ENCODE measurements at places on chromosomes 2 and 18.

DNA sequence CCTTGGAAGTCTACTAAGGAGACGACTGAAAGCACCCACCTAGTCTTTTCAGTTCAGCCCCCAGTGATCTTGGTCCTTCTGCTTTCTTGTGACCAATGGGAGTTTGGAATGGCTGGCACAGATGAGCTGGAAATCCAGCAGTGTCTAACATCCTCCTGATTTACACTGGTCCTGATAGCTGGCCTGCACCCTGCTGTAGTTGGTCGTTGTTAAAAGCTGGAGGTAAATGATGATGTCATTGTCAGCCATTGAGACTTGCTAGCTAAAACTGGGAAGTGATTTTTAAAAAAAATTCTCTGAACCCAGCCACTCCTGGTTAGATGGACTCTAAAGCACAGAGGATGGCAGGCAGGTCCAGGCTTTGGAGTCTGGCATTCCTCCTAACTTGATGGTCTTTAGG is 19.3 kb downstream of the CCT7 start:
- DNase-seq, result no peak

DNA sequence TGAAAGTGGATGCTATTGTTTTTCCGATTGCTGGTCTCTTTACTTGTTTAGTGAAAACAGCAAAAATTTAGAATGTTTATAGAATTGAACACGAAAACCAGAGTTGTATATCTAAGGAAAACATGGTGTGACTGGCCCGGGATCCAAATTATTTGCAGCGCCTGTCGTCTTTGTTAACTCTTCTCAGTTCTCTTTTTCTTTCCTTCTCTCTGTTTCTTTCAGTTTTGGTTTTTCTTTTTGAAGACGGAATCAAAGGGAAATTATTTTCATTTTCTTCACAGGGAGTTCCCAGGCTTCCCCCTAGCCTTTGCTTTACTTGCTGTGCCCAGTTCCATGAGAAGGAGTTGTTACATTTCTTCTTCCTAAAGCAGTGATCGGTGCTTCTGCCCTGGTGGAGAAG is 76.0 kb downstream of the AGAP1 start:
- no peak for DNase-seq

- no peak for DNase-seq
These were observed 134.3 kb downstream of the TDRD15 start for GRCh38 chr2:21258082-21258481.

GRCh38 chr2:127183771-127184170 is 36.3 kb downstream of the CYP27C1 start:
- DNase-seq, result no peak

DNA sequence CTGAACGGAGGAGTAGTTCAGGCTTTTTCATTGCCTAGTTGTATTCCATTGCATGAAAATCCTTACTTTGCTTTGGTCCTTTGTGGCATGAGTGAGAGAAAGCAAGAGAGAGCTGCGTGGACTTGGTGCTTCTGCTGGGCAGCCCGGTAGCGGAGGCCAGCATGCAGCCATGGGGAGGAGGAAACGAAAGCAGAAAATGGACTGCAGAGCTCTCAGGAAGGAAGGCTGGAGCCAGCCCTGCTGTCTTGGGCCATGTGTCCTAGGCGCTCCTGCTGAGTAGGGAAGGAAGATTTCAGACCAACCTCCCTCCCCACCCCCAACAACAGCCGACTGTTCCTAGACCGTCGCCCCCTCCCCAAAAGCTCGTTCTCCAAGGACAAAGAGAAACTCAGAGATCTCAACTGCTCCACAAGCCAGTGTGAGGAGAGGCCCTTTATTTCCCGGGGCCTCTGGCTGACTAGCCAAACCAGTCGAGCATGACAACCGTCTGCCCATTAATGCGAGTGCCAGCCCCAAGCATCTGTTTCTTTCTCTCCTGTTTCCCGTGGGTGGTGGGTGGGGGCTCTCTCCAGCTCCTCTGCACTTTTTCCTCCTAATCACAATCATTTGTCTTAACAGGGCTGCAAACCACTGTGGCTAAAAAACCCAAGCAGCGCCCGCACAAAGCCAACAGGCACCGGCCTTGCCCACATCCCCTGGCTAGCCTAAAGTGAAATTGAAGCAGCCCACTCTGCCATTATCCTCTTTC is 66.8 kb upstream of the FZD7 start:
- no peak for DNase-seq

- DNase-seq, result no peak
These were observed 26.1 kb upstream of the HNMT start for GRCh38 chr2:137938204-137938603.

DNA sequence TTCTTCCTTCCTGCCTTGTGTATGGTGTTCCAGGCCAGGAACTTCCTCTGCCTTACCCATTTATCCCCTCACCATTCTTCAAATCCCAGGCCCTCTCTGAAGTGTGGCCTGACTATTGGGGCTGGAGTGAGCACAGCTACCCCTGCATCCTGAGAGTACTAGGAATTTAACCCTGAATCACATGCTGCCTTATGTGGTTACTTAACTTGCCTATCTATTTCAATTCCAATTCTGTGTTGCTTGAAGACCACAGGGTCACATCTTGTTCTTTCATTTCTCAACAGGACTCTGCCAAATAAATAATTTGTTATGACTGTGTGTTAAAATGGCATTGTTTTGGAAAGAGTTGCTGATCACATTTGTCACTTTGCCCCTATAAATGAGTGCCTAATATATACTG is 108.6 kb downstream of the CERS6 start:
- no peak for DNase-seq

GRCh38 chr2:148548716-148549400 is 95.7 kb upstream of the EPC2 start:
- DNase-seq, result no peak
